ENCODE measurements at places on chromosomes 1 and 21.

DNA sequence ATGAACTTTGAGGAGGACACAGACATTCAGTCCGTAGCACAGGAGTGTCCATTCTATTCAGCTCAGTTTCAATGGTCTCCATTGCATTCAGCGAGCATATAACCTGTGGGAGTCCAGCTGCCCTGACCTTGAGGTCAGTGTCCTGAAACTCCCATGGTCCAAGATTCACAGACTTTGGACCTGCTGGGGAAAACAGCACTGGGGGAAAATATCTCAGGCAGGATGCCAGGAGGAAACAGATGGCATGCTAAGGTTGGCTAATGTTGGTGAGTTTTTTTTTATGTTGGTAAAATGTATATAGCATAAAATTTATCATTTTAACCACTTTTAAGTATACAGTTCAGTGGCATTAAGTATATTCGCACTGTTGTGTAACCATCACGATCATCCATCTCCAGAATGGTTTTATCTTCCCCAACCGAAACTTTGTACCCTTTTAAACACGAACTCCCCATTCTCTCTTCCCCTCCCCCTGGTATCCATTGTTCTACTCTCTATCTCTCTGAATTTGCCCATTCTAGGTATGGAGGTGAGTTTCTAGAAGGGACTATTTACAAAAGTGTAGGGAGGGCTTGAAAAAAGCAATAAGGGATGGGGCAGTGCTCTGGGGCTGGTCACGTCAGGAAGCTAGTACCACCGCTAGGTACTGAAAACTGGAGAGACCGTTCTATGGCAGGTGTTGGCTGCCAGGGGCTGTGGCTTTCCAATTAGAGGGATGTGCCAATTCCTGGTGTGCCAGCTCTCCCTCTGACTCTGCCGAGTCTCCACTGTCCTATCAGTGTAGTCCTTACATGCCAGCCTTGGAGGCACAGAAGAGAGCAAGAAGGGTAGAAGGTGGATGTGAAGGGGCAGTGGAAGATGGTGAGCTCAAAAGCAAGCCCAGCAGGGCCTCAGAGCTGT is 85.3 kb downstream of the FOXD2 start:
- no peak for DNase-seq

- no peak for DNase-seq
These were observed 243.2 kb upstream of the FAM78B start for GRCh38 chr1:166410083-166410385.

DNA sequence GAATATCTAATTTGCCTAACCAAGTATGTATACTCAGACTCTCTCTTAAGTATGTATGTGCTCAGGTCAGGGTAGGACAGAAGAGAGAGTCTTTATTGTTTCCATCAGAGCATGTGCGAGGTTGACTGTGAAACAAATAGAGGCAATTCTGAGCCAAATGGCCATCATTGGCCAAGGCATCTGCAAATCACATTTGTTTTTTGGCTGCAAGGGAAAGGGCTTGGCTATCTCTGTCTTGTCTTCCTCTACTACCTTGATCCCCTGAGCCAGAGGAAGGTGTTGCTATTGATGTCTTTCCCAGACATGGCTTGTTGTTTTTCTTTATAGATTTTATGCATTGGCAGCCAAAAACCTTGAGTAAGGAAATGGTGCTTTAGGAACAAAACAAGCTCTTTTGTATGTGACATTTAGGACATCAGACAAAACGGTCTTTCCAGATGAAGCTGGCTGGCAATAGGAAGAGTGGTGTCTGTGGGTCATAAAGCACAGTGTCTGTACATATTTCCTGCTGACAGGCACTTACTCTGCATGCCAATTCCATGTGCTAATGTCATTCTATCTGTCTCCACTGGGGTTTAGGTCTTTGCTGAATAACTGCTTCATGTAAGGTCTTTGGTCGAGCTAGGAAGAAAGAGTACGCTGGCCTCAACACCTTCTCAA is 163.3 kb downstream of the BRINP2 start:
- no peak for DNase-seq

DNA sequence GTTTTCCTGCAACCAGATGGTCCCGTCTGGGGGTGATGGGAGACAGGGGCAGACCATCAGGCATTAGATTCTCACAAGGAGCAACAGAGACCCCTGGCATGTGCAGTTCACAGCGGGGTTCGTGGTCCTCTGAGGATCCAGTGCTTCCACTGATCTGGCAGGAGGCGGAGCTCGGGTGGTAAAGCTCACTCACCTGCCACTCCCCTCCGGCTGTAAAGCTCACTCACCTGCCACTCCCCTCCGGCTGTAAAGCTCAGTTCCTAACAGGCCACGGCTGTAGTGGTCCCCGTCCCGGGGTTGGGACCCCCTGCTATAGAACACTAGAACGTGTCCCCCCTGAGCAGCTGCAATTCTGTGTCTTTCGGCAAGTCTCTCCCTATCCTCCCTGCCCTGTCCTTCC is 4.6 kb downstream of the KRTAP10-12 start:
- peak; percentile 9 for DNase-seq

DNA sequence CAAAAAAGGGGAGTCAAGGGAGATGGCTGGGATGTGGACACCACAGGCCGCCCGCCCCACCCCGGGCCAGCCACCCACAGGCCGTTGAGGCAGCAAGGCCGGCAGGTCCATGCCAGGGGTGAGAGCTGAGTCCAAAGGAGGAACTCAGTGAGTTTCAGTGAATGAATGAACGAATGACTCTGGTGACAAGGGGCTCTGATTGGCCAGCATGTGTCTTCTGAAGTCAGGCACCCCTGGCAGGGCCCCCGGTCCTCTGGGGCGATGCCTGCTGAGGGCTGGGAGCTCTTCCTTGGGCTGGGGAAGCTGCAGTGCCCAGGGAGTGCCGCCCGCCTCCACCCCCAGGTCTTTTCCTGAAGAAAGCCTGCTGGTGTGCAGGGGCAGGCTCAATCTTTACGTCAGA is 236.1 kb upstream of the VAMP3 start:
- no peak for DNase-seq

DNA sequence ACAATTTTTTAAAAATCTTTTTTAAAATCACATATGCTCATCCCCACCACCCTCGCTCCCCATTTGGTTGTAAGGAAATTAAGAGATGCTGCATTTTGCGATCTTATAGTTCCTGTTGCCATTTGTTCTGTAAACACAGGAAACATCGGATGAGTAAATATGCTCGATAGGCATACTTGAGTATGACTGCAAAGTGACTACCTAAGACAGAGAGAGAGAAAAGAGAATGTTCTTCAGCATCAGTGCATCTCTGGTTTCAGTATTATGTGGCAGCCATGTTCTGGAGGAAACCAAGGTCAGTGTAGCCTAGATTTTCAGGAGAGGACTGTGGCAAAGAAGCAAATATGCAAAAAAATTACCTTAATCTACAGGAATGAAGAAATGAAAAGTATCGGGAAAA is 265.5 kb upstream of the FMN2 start:
- no peak for DNase-seq

DNA sequence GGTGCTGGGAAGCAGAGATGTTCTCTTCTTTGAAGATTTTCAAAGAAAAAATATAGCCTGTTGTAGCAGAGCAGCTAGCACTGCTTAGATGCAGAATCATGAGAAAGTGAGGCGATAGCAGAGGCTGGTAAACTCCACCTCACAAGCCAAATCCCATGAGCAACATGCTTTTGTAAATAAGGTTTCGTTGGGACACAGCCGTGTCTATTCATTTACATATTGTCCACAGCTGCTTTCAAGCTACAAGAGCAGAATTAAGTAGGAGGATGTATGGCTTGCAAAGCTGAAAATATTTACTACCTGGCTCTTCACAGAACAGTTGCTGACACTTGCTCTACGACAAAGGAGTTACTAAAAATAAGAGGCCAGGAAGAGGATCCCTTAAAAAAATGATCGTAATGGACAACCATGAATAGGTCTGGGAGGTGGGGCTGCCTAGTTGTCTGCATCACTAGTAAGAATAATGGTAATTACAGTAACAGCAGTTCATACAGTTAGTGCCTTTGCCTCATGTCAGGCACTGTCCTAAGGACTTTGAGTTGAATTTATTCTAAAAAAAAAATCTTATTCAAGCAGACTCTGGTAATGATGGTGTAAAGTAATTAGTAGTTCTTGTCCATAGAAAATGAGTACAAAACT is 622.0 kb downstream of the KIF26B start:
- DNase-seq, result no peak

GRCh38 chr1:247574236-247574635 is 13.9 kb upstream of the OR2G2 start:
- DNase-seq, result no peak
